ENCODE measurements at places on chromosomes 12 and 14.
A peak's percentile ranks its signal among the peaks of the same experiment; 100 is the strongest.

DNA sequence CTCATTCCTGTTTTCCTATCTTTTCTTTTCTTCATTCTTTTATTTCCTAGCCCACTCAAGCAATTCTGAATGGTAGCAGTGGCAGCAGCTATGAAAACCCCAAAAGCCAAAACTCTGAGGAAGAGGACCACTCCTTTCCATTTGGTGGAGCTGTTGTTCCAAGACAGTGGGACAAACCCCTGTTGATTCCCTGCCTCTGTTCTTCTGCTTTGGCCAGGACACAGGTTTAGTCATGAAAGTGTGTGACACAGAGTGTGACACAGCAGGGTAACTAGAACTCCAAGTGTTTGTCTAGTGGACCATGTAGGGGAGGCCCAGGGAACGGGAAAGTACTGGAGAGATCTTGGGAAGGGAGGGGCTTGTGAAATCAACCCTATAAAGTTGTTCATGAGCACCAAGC is 71.1 kb downstream of the PTCSC3 start:
- DNase-seq, result peak; percentile 55

DNA sequence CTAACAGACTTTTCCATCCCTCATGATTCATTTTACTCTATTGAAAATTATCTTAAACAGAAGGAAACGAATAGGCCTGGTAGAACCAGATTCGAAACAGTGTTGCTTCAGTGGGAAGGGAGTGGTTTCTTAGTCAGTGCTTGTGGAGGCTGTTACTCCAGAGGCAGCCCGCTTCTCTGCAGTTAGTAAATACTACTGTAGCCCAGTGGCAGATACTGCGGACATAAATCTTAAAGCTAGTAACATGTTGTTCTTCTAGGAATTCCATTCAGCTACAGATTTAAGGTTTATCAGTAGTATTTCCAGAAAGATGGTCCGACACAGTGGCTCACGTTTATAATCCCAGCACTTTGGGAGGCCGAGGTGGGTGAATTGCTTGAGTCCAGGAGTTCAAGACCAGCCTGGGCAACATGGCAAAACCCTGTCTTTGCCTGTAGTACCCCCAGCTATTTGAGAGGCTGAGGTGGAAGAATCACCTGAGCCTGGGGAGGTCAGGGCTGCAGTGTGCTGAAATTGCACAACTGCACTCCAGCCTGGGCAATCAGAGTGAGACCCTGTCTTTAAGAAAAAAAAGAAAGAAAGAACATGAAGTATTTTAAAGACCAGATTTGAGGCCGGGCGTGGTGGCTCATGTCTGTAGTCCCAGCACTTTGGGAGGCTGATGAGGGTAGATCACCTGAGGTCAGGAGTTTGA is 45.9 kb downstream of the DIP2B start:
- no peak for DNase-seq

GRCh38 chr14:104478656-104479055 is 100.9 kb upstream of the C14orf180 start:
- DNase-seq, result no peak

- no peak for DNase-seq
These were observed 41.9 kb downstream of the CCNK start for GRCh38 chr14:99522934-99523703.

- DNase-seq, result no peak
These were observed 39.7 kb upstream of the PSMA6 start for GRCh38 chr14:35252451-35252868.

DNA sequence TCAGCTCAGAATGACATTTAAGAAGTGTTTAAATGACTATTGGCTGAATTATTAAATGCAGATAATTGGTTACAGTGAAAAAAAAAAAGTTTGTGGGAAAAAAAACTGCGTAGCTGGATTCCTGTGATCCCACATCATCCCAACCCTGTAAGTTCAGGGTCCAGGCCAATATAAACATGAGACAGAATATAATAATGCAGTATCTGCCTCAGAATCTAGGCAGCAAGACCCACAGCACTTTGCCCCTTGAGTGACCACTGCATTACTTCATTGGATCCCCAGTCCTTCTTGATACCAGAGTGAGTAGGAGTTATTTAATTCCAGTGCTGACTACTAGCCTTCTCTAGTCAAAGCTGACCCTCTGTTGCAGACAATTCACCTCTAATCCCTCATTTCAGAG is 272.6 kb downstream of the CCER1 start:
- DNase-seq, result no peak

DNA sequence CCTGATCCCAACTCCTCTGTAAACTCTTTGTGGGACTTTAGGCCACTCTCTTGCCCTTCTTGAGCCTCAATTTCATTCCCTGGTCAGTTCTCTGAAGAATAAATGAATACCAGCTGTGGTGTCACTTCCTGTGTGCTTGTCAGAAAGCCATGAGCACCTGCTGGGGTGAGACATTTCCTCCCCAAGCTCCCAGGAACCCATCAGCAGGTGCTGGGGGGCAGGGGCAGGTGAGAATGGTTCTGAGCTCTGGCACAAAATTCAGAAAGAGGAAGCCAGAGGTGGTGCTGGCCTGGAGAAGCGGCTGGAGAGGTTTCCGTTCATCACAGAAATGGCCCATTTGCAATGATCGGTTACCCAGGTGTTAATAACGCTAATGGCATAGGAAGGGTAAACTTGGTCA is 14.9 kb downstream of the LHX5 start:
- DNase-seq, result no peak

- no peak for DNase-seq
These were observed 175.4 kb upstream of the CDKN3 start for GRCh38 chr14:54221432-54221803.

GRCh38 chr14:55111122-55111708 is 17.8 kb upstream of the LGALS3 start:
- DNase-seq, result no peak

DNA sequence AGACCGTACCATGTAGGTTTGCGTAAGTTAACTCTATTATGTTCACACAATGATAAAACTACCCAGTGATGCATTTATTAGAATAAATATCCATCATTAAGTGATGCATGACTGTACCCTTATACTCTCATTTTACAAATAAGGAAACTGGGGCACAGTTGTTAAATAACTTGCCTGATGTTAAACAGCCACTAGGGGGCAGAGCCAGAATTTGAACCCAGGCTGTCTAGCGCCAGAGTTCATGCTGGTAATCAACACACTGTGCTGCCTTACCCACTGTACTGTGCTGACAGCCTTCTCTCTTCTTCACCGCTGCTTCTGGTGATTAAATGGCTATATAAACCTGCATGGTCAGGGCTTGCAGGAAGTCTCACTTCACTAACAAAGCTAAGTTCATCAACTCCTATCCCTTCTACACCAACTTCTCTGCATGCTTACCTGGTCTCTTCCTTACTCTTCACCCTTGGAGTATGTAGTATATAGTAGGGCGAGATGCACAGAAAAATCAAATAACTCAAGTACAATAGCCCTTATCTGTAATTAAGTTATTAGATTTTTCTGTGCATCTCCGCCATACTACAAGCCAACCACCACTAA is 43.6 kb upstream of the APPL2 start:
- DNase-seq, result peak; percentile 8

- DNase-seq, result no peak
These were observed 19.8 kb downstream of the RPGRIP1 start for GRCh38 chr14:21299562-21300130.

DNA sequence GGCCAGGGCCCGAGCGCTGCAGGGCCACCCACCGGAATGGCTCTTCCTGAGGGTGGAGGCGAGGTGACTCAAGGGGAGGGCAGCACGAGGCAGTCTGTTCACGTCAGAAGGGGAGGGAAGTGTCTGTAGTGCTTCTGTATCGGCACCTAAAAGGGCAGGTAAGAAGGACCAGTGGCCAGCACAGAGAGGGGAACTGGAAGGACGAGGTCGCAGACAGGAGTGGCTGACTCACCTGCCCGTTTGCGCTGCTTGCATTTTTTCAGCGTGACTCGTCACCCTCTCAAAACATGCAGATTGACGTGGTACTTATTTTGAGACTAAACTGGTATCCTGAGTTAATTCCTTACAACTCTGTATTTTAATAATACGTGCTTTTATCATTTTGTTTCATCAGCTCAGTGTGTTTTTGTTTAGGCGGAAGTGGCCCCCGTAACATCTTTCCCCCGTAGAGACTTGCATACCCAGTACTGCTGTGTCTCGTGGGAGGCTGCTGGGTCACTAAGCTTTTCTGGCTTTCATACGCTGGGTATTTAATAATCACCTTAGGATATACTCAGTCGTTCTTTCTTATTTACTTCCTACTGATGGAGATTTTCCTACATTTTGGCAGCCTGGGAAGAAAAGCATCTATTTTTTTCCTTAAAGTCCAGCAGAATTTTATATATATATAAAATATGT is 26.4 kb downstream of the SFSWAP start:
- DNase-seq, result no peak

DNA sequence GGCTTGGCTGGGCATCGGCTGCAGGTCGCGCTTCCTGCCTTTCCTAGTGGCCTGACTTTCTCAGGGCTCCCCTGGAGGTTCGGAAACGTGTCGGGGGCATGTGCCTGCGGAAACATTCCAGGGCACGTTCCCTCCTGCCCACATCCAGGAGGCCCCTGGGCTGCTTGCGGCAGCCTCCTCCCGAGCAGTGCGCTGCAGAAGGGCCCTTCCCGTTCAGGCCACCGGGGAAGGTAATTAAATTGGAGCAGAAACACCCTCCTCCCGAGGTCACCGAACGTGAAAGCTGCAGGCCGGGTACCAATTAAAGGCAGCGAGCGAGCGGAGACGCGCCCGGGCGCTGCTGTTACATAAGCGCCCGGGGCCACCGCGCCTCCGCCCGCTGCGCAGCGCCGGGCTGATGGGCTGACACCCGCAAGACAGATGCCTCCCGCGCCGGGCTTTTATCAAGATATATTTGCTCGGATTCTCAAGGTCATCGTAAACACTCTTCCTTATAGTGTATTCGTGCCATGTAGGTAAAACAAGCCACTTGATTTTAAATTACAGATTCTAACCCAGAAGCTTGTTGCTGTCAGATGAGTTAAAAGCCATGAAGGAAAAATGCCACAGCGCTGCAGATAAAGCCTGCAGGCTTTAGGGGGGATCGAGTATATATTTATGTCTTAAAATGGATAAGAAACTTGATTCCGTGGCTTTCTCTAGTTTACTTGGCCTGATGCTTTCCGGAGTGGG is 31.4 kb downstream of the SSPN start:
- no peak for DNase-seq

- DNase-seq, result no peak
These were observed 580.1 kb downstream of the ALG10 start for GRCh38 chr12:34602213-34602940.

DNA sequence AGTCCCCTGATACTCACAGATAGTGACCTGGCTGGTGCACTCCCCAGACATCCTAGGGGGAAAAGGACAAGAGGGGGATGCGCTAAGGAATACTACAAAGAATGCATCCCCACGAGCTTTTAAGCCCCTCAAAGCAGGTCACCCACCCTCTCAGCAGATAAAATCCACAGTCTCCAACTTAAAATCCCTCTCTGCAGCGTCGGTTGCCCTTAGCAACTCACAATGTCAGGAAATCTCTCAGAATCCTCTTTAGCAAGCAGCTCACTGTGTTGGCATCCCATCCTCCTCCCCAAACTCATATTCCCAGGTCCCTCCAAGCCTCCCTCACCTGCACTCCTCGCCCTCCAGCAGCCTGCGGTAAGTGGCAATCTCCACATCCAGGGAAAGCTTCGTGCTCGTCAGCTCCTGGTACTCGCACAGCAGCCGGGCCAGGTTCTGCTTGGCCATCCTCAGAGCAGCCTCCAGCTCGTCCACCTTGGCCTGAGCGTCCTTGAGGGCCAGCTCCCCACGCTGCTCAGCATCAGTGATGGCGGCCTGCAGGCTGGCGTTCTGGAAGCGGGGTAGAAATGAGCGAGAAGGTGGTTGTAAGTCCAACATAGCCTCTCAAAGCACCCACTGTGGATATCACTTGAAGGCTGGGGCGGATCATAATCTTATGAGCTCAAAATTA is 5.5 kb upstream of the KRT79 start:
- DNase-seq, result no peak

DNA sequence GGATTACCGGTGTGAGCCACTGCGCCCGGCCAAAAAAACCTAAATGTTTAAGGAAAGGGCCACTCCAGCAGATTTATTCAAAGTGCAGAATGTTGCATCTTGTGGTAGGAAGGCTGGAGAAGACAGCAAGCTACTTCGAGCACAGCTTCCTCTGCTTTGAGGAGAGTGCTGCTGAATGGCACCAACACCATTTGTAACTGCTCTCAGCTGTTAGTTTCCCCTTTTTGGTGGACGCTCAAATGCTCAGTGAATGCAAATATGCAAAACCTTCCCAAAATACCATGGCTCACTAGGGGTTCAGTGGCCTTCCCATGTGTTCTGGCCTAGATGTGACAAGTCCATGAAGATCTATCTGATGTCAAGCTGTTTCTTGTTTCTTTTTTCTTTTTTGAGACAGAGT is 2.9 kb upstream of the TDRD9 start:
- DNase-seq, result no peak

DNA sequence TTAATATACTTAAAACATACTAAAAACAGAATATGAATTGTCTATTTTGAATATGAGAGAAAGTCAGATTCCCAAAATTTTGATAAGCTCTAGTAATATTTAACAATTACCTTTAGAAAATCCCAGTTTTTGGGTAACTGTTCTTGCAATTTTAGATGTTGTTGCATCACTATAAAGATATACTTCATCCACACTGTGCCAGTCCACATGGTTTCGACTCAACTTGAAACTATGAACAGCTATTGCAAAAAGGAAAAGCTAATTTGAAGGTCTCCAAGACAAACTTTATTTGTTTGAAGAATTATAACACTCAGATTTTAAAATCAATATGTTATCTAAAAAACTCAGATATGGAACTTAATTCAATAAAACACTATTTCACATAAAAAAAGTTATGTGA is 59.9 kb downstream of the DDHD1 start:
- DNase-seq, result no peak

DNA sequence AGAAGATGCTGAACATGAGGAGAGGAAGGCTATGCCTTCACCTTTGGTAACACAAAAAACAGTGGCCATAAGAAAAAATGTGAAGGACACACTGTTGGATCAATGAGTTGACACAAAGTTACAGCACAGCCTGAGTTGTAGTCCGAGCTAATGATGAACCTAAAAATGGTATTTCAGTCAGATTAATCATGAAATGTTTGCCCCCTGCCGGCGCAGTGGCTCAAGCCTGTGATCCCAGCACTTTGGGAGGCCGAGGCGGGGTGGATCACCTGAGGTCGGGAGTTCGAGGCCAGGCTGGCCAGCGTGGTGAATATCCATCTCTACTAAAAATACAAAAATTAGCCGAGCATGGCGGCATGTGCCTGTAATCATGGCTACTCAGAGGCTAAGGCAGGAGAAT is 1.3 kb upstream of the CAPRIN2 start:
- DNase-seq, result no peak
